Pancreas (tissue), 10 donors: ENCODE measurements at places on chromosomes 1 and 21.

GRCh38 chr21:33265664-33266049 lies 510 bp upstream of the IL10RB start:
- peak; percentile 57 for DNase-seq

GRCh38 chr1:9651565-9652378 lies at the start of gene PIK3CD:
Gene PIK3CD, plus strand, starts transcription at chr1:9651731. Its CDS starts 58,725 bp downstream, at chr1:9710456.
- no peak for DNase-seq

DNA sequence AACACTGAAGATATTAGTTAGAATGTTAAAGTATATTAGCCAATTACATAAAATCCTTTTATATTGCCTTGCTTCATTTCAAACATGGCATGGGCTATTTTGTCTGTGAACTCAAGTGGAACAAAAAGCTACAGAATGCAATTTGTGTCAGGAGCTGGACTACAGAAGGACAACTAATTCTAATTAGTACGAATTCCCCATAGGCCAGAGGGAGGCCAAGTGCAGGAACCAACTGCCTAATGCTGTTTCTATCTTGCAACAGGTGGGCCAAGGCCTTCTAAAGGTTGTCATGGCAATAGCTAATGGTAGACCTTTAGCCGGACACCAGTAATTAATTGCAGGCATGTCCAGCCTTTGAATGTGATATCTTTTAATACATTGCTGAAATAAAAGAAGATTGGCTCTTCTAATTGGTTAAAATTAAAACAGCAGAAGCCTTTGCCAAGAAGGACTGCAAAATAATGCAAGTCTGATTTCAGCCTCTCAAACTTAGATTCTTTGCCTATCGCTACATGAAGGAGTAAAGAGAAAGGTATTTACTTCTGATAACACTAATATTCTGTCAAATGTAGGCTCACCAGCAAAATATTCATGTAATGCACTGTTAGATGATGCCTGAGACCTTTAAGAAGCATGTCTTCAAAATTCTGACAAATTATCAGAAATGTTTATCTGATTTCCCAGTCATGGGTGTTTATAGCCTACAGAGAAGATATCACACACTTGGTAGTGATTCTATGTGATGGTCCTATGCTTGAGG lies 232.1 kb downstream of the LMO4 start:
- no peak for DNase-seq

DNA sequence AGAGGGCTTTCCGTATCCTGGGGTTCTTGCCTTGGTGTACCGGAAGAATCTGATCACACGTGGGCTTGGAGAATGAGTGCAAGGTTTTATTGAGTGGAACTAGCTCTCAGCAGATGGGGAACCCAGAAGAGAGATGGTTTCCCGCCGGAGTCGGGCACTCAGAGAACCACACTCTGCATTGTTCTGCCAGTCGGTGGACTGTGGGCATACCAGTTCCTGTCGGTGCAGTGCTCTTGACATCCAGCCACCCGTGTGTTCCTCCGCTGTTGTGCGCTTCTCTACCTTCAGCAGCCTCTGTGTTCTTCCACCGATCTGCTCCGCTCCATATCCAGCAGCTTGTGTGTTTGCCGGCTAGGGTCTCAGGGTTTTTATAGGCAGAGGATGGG lies 10.8 kb upstream of the PPIE start:
- no peak for DNase-seq

DNA sequence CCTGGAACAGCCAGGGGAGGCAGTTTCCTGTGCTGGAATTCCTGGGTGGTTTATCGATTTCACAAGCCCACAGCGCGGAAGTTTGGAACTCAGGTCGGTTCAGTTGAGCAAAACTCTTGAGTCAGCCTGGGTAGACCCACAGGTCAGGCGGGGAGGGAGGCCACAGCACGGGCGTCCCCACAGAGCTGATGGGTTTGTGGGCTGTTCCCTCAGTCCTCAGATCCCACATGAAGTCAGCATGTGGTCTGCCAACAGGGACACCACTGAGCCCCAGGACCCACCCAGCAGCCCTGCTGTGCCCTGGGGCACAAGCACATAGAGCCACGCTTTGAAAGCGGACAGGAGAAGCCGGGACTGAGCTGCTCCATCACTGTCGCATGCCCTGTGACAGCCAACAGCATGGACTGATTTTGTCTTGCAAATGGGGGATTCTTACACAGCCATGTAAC lies 17.4 kb downstream of the BMP8A start:
- no peak for DNase-seq

GRCh38 chr1:246032031-246032551 lies 475.0 kb downstream of the SMYD3 start:
- no peak for DNase-seq

GRCh38 chr1:154406886-154407197 lies 1.7 kb downstream of the IL6R start:
- DNase-seq = no peak

DNA sequence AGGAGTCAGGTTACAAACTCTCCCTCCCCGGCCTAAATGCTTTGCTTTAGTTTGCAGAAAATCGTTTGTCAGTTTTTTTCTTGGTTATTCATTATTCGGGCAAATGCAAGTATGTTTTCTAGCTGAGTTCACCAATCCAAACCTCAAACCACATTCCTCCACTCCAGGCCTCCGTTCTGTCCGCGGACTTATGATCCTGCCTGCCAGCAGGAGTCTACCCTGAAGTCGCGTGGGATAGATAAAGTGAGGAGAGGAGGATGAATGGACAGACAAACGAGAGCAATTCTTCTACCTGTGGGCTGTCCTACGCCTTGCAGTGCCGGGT lies 1.3 kb downstream of the ADAMTS1 start:
- no peak for DNase-seq

- no peak for DNase-seq
Measured at GRCh38 chr1:172460177-172460576, 16.3 kb upstream of the PIGC start.

DNA sequence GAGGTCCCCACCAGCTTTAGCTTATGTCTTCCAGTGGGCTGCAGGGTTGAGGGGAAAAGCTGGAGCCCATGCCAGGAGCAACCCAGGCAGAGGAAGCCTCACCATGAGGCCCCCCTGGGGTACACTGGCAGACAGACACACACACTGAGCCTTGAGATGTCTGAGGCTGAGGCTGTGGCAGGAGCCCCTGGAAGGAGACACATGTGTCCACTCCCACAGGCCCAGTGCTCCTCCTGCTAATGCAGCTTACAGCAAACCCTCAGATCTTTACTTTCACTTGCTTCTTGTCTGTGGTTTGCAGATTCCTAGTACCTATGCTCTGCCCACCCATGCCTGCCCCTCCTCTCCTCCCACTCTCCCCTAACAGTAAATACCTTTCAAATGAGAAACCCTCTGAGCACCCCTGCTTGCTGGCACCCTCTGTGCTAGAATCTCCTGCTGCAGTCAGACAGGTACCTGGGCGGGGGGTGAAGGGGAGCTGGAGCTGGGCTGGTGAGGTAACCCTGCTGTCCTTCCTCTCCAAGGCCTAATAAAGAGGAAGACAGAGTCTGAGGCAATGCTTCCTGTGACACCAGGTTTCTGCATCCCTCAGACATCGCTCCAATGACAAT lies 63.4 kb upstream of the NEK2 start:
- no peak for DNase-seq

- DNase-seq = no peak
Measured at GRCh38 chr1:199242601-199243000, 603.8 kb downstream of the PTPRC start.
